ENCODE measurements at places on chromosomes 7 and 10. TPM values are rescaled to one million over a fixed set of nuclear protein-coding genes. Genes with fewer than 3 reads are reported as not detected.
A peak's percentile ranks its signal among the peaks of the same experiment; 100 is the strongest.

The WASHC2C gene
- 51.3 TPM for total RNA-seq

- H3K4me1 ChIP-seq = no peaks in the 10 kb centered on the region
- H3K27ac ChIP-seq = no peak overlapping the region
- DNase-seq = no peak
- no peak overlapping the region for H3K4me3 ChIP-seq
- H3K36me3 ChIP-seq = no peaks in the 10 kb centered on the region
Measured at GRCh38 chr7:80646083-80646865, 7.8 kb downstream of the CD36 start.

DNA sequence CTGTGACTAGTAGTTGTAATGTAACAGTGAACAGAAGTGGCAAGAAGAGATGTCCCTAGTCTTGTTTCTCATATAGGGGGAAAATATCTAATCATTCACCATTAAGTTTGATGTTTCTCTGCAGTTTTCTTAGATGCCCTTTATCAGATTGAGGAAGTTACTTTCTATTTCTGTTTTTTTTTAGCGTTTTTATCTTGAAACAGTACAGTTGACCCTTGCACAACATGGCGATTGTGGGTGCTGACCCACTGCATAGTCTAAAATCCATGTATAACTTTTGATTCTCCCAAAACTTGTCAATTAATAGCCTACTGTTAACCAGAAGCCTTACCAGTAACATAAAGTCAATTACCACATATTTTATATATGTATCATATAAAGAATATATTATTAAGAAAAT is 192.0 kb downstream of the ADK start:
- H3K36me3 ChIP-seq = peaks cover 16% of the 10 kb centered on the region
- H3K27me3 ChIP-seq = no peaks in the 10 kb centered on the region
- no peaks in the 10 kb centered on the region for H3K4me1 ChIP-seq
- H3K27ac ChIP-seq = no peak overlapping the region
- no peak overlapping the region for H3K4me3 ChIP-seq
- no peak for DNase-seq

The CAV1 gene
- total RNA-seq = 3.7 TPM

The TYW1B gene
- 3.4 TPM for total RNA-seq

The NODAL gene
- not detected for total RNA-seq

DNA sequence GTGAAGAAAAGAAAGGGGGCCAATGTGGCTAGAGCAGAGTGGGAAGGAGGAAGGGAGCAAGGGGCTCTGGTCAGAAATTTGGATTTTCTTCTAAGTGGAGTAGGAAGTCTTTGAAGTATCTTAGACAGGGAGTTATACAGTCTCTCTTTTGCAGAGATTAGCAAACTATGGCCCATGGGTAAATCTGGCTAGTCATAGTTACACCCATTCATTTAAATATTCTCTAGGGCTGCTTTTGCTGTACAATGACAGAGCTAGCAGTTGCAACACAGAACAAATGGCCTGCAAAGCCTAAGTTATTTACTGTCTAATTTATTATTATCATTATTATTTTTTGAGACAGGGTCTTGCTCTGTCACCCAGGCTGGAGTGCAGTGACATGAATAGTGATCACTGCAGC is 10.5 kb upstream of the LAMB4 start:
- H3K27me3 ChIP-seq = no peaks in the 10 kb centered on the region
- no peak for DNase-seq
- peaks cover 16% of the 10 kb centered on the region for H3K4me1 ChIP-seq
- no peak overlapping the region for H3K4me3 ChIP-seq
- H3K27ac ChIP-seq = no peak overlapping the region

DNA sequence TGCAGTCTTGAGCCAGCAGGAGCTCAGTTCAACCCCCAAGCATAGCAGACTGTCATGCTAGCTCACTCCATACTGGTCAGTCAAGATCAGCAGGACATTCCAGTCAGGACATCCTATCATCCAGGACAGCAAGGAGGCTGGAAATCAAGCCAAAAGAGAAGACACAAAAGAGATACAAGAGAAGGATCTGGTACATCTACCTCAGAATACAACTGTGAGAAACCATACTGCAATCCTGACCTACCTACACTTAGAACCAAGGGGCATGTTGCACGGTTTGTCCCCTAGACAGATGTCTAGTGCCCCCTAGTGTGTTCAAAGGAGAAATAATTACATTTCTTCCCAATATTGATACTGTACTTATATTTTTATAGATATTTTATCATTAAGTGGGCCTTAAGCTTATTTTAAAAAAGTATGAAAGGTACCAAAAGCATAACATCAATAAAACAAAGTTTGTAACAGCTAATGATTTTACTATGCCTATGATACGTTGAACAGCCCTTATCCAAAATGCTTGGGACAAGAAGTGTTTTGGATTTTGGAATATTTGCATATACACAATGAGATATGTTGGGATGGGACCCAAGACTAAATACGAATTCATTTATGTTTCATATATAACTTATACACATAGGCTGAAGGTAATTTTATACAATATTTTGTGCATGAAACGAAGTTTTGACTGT is 26.7 kb downstream of the ERCC6 start:
- DNase-seq = no peak
- no peak overlapping the region for H3K4me3 ChIP-seq
- no peaks in the 10 kb centered on the region for H3K36me3 ChIP-seq
- no peaks in the 10 kb centered on the region for H3K4me1 ChIP-seq

The TRPV5 gene
- total RNA-seq = not detected

DNA sequence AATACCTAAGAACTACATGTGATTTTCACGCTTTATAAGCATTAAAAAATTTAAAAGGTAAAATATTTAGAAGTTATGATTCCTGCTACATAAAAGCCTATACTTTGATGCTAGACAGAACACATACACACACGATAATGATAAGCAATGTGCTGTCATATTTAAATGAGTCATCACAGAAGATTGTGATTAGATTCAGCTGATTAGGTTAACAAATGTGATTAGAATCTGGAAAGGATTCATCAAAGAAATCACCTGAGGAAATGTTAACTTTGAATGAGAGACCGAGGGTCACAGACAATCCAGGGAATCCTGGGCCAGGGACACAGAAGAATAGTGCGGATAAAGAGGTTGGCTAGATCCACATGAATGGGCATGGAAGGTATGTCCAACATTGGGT is 42.0 kb upstream of the CYP2C18 start:
- DNase-seq = no peak
- peaks cover 10% of the 10 kb centered on the region for H3K36me3 ChIP-seq
- H3K27ac ChIP-seq = no peak overlapping the region
- H3K4me1 ChIP-seq = no peaks in the 10 kb centered on the region
- H3K4me3 ChIP-seq = no peak overlapping the region

DNA sequence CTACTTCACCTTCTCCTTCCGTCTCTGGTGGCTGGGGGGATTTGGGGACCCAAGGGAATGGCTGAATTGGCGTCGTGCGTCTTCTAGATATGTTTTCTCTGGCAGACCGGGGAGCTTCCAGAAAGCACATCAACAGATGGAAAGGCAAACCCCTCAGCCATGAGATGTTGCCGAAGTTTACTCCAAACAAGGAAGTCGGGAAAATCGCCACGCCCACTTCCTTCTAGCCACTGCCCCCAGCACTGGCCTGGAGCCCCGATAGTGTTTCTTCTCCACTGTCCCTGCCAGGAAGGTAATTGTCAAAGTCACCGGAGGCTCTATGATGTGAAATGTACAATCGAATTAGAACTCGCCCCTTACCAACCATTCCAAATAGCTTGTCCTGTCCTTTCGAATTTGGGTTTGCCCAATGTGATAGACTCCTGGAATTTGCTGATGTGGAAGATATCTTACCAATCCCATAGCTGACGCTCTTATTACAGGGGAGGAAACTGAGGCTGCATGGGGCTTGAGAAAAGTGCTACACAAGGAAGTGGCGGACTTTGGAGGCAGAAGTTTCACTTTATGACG is 191.0 kb downstream of the LSM5 start:
- peaks cover 18% of the 10 kb centered on the region for H3K4me1 ChIP-seq
- H3K27me3 ChIP-seq = peaks cover 82% of the 10 kb centered on the region
- no peak overlapping the region for H3K27ac ChIP-seq
- peak overlapping the region; percentile 93 for H3K4me3 ChIP-seq

The ADGRA1 gene
- 0.41 TPM for total RNA-seq

All from neural crest cell (in vitro differentiated cells).